ENCODE measurements at places on chromosomes 4 and X.

DNA sequence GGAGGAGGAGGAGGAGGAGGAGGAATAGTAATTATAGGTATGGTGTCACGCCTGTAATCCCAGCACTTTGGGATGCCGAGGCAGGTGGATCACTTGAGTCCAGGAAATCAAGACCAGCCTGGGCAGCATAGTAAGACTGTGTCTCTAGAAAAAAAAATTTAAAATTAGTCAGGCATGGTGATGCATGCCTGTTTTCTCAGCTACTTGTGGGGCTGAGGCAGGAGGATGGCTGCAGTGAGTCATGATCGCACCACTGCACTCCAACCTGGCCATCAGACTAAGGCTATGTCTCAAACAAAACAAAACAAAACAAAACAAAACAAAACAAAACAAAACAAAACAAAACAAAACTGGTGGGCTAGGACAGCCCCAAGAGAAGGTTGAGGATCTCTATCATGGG is 3.0 kb downstream of the STARD8 start:
- DNase-seq, result no peak

DNA sequence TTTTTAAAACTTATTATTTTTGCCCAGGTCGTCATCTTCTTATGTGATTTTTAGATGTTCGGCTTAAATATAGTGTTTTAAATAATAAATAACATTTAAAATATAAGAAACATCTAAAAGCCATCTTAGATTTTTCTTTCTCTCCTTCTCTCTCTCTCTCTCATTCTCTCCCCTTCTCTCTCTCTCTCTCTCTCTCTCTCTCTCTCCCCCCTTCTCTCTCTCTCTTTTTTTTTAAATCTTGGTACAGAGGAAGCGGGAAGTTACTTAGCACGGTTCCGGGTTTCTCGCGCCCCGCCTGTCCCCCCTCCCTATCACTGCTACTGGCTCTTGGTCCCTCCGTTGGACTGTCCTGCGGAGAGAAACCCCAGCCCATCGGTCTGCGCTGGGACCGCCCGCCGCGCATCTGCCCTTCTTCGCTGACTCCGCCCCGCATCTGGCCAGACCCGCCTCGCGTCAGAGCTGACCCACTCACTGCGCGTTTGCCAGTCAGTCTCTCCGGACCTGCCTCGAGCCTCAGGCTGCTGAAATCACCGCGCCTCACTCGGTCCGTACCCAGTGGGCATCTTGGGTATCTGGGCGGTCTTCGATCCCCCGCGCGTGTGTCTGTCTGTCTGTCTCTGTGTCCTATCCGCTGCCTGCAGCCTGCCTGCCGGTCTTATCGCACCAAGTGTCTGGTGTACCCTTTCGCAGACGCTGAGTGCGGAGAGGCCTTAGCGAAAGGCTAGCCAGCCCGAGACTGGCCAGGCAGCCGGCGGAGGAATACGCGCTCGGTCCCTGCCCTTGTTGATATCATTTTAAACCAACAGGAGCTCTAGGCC is at the start of gene PABPC5:
TSS of gene PABPC5 (plus strand) at position 489 of the 818 bp plus-strand sequence. CDS start 739 bp downstream, outside the sequence.
- DNase-seq, result no peak

- DNase-seq, result no peak
Observed at GRCh38 chr4:25882226-25882625, 19.4 kb upstream of the SEL1L3 start.

GRCh38 chrX:24014388-24015018 is 12.5 kb downstream of the KLHL15 start:
- no peak for DNase-seq

DNA sequence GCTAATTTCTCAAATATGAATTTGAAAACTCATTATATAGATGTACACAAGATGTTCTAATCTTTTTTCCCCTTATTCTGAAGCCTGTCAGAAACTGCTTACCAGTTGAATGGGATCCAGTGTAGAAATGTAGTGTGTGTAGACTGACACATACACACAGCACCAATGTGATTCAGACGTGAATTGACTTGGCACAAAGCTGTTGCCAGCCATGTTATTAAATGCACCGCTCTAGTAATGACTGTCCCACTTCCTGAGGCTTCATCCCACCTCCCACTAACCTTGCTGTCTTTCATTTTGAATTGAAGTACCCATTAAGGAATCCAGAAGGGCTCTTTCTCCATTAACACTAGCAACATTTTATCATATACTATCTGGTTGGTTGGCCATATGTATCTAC is 146.6 kb downstream of the PPA2 start:
- DNase-seq, result no peak

DNA sequence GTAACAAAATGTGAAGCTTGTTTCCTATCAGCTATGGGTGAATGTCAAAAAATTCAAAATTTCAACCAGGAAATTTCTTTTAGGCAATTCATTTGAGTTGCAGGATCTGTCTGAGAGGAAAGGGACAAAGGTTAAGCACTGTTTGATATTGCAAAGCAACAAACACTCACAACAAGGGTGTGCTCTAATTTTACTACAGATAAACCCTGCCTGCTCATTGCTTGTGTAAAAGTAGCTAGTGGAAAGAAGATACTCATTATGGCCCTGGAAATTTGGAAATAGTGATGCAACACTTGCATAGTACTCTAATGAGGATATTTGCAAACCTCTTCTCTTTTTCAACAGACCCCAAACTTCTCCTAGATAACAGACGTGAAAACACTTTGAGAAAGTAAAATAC is 27.1 kb downstream of the FAM47E start:
- no peak for DNase-seq

DNA sequence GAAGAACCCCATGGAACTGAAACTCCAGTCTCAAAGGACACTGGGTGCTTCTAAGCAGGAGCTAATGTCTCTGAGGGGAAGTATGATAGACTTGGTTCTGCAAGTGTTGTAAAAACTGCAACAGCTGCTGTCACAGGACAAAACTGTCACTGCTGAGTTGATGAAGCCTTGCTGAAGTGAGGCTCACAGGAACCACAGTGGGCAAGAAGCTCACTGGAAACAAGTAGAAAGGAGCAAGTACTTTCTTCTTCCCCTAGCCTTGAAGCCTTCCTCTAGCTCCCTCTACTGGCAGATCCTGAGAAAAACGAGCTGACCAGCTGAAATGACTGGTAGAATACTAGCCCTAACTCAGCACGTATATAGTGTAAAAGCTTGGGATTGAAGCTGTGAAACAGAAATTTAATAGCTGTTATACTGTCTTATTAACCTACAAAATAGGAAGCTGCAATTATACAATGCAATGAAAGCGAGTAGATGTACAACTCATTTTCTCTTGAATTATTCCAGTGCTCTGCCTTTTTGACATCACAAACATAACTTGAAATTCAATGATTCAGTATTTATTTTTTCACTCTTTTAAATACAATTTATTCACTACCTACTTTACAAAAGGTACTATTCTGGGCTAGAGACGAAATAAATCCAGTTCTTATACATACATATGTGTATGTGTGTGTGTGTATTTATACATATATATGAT is 91.4 kb downstream of the GABRB1 start:
- peak; percentile 1 for DNase-seq

- no peak for DNase-seq
Observed at GRCh38 chr4:32589853-32590252, 1869.7 kb downstream of the PCDH7 start.

Measured in stimulated activated CD4-positive, alpha-beta T cell treated with anti-CD3 and anti-CD28 coated beads, Interleukin-1b, Interleukin-23, amount 100 ng/mL, for 1 hour (primary cell).